ENCODE measurements at places on chromosomes 6 and 20.

DNA sequence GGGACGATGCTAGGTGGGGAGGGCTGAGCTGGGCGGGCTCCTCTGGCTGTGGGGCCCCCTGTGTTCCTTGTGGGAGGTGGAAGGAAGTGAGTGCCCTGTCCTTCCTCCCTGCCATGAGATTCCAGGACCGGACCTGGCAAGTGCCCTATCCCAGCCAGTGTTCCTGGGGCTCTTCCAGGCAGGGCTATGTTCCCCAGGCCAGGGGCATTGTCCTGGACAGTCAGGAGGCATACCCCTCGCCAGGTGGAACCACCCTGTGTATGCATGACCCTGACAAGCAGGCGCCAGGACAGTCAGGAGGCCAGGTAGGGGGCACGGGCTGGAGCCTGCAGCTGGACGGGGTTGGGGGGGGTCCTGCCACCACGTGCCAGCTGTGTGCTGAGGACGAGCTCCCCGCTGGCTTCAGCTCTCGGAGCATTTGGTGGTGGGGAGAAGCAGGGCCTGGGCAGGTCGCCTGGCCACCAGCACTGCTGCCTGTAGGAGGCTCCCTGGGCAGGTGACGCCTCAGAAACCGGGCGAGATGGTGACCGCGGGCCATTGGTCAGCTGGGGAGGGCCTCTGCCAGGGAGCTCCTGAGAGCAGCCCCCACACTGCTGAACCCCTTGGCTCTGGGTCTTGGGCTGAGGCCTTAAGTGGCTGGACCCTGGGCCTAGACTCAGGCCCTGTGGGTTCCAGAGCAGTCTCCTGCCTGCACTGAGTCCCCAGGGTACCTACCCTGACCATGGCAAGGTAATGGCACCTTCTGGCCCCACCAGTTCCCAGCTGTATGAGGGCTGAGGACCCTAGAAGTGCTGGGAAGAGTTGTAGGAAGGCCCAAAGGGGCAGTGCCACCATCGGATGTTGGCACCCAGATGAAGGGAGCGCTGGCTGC is 694 bp downstream of the SLC17A9 start:
- no peak for DNase-seq

DNA sequence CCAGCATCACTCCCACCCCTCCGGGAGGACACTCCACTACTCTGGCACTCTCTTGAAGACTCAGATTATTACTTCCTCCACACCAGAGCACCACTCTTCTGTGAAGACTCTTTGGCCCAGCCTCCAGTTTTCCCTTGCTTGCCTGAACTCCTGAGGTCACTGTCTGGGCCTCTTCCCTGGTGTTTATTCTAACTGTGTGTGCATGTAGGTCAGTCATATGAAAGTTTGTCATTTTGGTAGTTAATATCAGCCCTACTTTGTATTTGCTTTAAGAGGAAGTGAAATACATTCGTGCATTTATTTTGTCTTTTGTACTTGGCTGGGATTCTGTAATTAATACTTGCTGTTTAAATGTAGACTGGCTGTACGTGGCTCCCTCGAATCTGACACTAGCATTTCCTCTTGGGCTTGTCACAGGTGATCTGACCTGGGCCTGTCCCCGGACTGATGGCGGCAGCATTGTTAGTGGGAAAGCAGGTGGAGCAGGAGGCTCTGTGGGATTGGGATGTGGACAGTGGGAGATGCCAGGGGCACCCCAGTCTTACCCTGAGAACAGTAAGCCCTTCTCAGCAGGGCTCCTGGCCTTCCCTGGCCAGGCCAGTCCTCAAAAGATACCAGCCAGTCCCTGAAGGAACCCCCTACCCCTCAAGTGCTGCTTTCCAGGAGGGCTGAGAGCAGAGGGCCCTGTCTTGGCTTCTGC is 350.5 kb downstream of the CDC5L start:
- no peak for DNase-seq

DNA sequence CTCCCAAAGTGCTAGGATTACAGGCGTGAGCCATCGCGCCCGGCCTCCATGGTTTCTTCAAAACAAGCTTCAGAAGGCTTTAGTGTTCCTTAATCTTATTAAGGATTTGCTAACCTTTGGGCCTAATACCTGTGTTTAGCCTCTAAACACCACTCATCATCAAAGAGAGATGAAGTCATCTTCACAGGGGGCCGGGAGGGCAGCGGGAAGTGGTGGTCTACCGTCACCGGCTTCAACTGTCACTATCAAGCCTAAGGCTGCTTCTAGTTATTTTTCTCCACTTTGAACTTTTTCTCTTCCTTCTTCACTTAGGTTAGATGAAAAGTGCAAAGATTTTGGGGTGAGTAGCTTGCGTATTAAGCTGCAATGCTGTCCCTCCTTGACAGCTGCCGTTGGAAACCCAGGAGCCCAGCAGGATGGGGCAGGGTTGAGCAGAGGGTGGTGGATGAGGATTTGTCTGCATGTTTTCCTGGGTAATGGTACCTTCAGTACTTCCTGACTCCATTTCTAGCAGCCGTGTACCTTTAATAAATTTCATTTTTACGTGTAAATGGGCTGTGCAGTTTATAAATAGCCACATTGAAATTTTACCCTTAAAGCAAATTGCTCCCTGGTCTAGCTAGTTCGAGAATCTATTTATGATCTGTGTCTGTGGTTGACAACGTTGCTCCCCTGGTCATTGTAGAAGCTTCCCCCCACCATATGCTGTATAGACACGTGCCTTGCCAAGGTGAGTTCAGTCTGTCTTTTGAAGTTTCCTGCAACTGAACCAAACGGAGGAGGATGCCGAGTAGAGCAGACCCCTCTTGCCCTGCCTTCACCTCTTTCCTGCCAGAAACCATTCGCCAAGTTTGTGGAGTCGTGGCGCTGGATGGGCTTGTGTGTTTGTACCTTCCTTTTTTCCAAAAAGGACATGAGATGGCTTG is 64.8 kb downstream of the SYNJ2 start:
- no peak for DNase-seq

DNA sequence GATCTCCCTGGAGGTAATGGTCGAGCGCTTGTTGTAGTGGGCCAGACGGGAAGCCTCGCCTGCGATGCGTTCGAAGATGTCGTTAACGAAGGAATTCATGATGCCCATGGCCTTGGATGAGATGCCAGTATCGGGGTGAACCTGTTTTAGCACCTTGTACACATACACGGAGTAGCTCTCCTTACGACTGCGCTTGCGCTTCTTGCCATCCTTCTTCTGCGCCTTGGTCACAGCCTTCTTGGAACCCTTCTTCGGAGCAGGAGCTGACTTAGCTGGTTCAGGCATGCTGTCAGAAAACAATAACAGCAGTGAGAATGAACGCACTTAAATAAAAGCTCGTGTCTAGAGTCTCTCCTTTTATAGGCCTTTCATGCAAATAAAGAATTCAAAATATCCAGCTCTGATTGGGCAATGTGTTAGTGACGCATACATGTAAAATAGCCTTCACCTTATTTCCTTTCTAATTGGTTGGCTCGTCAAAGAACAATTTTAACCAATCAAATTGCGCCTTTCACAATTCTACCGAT is 129.2 kb downstream of the HFE start:
- DNase-seq: peak; percentile 32

DNA sequence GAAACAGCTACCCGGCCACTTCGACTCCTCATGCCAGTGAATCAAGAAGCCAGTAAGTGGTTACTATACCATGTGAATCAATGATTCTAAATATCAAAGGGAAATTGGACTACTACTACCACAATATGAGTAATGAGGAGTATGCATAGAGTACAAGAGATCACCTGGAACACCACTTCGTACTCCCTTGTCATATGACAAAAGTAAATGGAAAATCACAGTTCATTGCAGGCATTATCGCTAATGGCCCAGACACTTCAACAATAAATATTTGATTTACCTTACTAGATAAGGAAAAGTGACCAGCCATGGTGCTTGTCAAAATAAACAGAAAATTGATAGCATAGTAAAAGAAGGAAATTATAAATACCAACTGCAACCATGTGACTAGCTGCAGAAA is 73.1 kb downstream of the BMP5 start:
- DNase-seq: no peak

DNA sequence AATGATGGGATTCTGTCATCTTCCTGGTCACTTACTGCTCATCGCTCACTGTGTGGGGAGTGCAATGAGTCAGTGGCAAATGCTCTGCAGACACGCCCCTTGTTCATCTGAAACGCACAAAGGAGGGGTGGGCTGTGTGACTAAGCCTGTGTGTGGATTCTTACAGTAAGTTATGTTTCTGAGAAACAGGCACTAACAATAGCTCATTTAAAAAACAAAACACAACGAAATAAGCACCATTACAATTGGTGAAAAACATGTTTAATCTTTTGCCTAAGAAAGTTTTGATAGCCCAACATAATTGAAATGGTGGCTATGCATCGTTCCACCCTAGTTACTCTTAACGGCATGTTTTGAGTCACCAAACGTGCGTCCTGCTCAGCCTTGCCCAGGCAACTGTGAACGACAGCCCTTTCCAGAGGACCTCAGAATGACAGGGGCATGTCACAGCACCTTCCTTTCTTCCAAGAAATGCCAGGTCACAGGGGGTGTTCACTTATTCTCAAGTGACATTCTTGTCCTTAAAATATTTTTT is 118.4 kb upstream of the SGK1 start:
- DNase-seq: peak; percentile 51

DNA sequence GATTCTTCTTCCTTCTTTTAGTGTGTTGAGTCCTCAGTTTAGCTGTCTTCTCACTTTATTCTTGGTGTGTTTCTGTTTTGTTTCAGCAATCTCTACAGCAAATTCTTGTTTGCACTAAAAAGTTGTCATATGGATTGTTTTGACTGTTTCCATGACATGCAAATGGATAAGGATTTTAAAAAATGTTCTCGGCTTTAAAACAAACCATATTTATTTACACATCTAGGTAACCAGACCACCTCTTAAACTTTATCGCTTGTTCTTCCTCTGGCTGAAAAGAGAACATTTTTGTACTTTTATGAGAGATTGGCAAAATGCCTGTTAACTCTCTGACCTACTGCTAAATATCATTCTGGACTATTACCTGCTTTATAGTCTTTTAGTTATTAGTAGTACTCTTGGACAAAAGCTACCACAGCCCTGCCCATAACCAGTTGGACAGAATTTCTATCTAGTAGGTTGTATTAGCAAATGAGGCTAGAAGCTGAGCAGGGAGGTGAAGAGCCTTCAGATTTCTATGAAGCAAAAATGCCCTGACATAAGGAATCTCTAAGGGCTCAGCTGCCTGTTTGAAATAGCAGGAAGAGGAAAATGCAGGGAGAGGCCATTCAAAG is 268.3 kb downstream of the CD109 start:
- DNase-seq: no peak

- peak; percentile 6 for DNase-seq
Measured at GRCh38 chr6:159788753-159789376, 537 bp downstream of the TCP1 start.

- no peak for DNase-seq
Measured at GRCh38 chr20:10666221-10667076, 7.3 kb downstream of the JAG1 start.

DNA sequence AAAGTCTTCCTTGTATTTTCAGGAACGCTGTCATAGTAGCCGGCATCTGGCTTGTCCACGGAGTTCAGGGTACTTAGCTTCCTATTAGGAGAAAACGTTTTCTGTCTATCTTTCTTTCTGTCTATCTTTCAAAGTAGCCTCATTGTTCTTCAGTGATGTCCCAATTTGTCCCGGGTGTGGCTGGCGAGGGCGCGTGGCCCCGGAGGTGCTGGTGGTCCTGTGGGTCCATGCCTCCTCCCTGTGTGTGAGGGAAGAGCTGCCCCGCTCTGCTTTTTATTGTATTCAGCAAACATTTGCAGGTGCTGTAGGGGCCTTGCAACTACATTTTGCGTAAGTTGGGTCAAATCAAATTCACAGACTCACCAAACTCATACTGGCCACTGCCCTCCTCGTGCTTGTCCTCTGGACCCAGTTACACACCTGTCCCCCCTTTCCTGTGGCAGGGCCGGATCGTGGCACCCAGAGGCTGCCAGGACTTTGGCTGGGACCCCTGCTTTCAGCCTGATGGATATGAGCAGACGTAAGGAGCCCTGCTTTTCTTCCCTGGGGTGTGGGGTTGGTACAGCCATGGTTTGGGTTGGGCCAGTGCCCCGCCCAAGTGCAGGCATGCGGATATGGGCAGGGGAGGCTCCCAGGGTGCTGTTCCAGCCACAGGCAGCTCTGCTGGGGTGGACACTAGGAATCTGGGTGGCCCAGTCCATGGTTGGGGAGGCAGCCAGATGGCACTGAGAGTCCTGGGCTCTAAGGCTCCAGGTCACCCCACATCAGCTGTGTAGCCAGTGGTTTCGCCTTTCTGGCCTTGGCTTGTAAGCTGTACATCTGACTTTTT is 12.3 kb downstream of the ITPA start:
- DNase-seq: no peak

DNA sequence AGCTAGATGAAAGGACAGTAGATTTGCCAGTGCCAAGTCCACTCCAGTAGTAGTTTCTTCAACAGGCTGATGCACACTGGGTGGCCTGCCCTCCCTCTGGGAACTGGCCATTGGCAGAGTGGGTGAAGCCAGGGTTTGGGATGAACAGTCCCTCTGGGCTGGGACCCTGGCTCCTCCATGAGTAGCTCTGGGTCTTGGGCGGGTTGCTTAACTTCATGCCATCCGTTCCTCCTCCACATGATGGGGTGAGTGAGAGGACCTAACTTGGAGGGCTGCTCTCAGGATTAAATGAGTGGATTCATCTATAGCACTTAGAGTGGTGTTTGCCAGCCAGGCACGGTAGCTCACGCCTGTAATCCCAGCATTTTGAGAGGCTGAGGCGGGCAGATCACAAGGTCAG is 47.2 kb downstream of the PLAGL2 start:
- no peak for DNase-seq

- no peak for DNase-seq
Measured at GRCh38 chr6:44064089-44064947, 62.9 kb downstream of the MRPL14 start.
